ENCODE measurements at places on chromosomes 1 and 21. TPM values are rescaled to one million over a fixed set of nuclear protein-coding genes. Genes with fewer than 3 reads are reported as not detected.

Gene PLA2G5
- 0.56 TPM for total RNA-seq

Gene MTR
- total RNA-seq: 36.8 TPM

Gene INTS7
- total RNA-seq: 9.3 TPM

Gene ATP6V1G3
- not detected for total RNA-seq

Gene GABRD
- total RNA-seq: not detected

Gene ERICH3
- total RNA-seq: not detected

Gene EIF4G3
- total RNA-seq: 25.1 TPM

Gene LMO4
- total RNA-seq: 65.4 TPM

Gene FAM72B
- 0.28 TPM for total RNA-seq

Gene SIK1
- 0.58 TPM for total RNA-seq

Gene AMY1C
- not detected for total RNA-seq

Gene WARS2
- total RNA-seq: 12.5 TPM

Gene ABCG1
- total RNA-seq: 5.2 TPM

Gene GSTM5
- 3.9 TPM for total RNA-seq

Gene FOXD3
- not detected for total RNA-seq

Gene BLACAT1
- not detected for total RNA-seq

Gene CLEC20A
- not detected for total RNA-seq

Gene GFI1
- under 0.01 TPM for total RNA-seq
